ENCODE measurements at places on chromosomes 7 and 10. TPM values are rescaled to one million over a fixed set of nuclear protein-coding genes. Genes with fewer than 3 reads are reported as not detected.

DNA sequence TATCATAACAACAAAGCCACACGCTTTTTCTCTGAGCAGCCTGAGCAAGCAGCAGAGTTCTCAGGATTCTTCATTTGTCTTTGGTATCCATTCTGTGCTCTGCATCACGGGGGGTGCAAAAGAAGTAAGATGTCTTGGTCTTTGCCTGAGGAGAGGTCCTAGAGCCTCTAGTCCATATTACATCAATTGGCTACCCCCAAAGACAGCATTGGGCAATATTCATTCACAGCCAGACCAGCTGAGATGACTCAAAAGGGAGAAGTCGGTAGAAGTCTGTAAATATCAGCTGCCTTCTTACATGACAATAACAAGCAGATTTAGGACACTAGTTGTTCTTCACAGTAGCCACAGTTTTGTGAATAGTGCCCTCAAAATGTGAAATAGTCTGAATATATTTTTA, 66.6 kb downstream of the FZD1 start:
- DNase-seq = no peak

DNA sequence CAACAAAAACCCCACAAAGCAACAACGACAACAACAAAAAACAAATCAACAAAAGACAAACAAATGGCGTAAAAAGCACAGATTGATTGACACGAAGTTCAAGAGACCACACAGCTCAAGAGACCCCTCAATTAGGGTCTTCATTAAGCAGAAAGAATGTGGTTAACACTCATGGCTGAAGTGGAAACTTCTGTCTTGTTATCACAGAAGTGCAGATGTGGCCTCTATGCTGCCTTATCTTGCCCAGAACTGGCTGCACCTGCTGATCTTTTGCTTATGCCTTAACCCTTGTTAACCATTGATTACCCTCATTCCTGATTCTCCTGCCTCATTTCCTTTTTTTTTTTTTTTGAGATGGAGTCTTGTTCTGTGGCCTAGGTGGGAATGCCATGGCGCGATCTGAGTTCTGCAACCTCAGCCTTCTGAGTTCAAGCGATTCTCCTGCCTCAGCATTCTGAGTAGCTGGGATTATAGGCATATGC, 3.5 kb upstream of the DAGLB start:
- DNase-seq = no peak

Gene FAM204A
- 37.6 TPM for polyA plus RNA-seq

DNA sequence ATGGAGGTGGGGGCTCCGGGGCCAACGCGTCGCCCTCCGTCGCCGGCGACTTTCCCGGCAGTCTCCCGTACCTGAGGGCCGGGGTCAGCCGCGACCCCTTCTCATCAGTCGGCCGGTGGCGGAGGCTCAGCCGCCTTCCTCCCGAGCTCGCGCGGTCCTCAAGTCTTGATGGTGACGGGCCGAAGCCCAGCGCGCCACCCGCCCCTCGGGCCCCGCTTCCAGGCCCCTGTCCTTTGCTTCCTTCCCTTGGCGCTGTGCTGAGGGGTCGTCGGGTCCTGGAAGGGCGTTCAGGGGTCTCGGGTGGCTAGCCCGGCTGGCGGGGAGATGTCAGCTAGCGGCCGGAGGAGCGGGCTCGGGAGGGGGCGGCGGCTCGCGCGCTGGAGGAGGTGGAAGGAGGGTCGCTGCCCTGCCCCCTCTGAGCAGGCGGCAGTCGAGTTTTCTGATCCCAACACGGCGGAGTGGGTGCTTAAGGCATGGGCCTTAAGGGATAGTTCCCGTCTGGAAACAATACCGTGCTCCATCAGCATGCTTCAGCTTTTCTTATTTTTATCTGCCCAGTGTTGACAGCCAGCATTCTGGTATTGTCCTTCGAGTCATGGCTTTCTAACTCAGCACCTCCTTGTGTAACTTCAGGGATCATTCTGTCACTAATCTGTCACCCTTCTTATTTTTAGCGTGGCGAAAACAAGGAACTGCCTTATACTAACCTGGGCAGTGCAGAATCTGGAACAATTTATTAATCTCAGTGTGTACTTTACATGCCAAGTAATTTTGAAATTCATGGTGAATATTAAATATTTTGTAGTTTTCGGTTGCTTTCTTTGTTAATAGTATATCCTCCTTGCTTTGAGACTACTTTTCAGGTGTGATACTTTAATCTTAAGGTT, 748 bp downstream of the PHTF2 start:
- no peak for DNase-seq

- DNase-seq = no peak
These were observed 20.5 kb upstream of the PITRM1 start for GRCh38 chr10:3192856-3193635.

GRCh38 chr10:124010563-124011131, 82.8 kb downstream of the CHST15 start:
- no peak for DNase-seq

Gene WDR86
- polyA plus RNA-seq = 0.04 TPM

Gene CHST15
- polyA plus RNA-seq = 5.7 TPM

Data from BJ (cell line).